H9 (cell line): ENCODE measurements at places on chromosomes 12 and 14.

DNA sequence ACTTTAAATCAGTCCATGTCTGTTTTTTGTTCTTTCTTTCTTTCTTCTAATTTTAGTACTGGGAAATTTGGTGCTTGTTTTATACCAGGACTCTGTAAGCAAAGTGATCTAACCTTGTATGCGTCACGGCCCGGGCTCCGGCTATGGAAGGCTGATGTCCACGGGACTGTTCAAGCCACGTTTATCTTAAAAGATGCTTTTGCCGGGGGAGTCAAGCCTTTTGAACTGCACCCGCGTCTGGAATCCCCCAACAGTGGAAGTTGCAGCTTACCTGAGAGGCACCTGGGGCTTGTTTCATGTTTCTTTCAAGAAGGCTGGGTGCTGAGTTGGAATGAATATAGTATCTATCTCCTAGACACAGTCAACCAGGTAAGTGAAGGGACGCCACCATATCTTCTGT is 62.2 kb downstream of the TECPR2 start:
- DNase-seq, result peak; percentile 8

DNA sequence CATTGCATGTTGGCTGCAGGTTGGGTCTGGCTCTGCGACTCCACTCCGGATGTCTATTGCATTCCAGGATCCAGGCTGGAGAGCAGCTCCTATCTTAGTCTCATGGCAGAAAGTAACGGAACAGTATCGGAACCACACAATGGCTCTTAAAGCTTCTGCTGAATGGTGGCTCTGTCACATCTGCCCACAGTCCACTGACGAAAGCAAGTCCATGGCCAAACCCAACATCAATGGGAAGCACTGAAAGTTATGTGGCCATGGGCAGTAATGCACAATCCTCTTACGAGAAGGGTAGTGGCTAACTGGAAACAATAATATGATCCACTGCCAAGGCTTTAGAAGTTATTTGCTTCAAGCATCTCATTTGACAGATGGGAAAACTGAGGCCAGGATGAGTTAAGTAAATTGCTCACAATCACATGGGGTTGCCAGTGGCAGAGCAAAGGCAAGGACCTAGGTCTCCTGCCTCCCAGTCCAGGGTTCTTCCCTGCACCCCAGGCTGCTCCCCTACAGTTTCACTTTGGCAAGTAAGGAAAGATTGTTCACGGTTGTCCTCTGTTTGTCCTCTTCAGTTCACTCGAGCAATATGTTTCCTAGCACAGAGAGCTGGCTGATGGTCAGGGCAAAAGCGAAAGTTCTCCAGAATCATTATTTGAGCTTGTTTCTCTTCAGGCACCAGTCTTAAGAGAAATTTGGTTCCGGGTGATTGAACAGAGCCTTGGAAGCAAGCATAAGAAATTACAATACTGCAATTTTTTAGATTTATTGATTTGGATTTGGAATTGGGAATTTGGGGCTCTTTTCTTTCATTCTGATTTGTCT is 54.2 kb downstream of the CKAP4 start:
- no peak for DNase-seq

DNA sequence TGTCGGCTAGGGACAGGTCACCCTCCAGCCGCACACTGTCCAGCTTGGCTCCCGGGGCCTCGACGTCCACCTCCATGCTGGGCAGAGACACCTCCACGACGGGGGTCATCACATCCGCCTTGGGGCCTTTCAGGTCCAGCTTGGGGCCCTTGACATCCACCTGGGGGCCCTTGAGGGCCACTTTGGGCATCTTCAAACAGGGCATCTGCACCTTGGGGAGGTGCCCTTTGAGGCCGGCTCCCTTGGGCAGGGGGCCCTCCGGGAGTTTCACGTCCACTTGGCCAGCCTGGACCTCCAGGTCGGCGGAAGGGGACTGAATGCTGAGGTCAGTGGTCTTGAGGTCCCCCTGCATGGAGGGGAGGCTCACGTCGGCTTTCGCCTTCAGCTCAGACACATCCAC is 17.9 kb downstream of the PLD4 start:
- DNase-seq, result no peak

- DNase-seq, result no peak
Measured at GRCh38 chr12:101876322-101876860, 989 bp upstream of the DRAM1 start.

DNA sequence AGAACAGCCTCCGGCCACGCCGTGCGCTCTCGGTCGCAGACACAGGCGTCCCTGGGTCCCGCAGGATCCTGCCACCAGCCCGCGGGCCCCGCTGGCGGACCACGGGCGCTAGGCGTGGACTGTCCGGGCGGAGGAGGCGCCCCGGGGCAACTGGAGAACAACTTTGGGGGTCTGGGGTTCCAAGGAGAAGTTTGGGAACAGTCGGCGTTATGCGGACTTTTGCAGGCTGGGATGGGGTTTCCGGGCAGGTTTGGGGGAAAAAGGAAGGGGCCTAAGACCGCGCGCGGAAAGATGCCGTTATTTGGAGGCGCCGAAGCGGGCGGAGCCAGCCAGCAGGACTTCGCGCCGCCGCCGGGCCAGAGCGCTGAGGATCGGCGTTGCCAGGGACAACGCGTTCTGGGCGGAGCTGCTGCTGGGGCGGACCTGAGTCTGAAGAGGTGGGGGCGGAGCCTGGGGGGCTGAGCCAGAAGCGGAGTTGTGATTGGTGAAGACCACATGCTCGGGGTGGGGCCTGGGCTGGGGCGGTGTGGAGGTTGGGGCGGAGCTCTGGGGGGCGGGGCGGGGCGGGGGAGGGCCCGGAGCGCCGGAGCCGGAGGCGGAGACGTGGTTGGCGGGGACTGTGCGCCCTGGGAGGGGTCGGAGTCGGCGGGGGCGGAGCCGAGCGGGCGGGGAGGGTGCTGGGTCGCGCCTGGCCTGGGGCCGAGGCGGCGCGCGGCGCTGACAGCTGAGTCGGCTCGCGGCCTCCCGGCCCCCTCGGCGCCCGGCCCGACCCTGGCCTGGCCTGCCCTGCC is at the start of gene CYP46A1:
CYP46A1 (plus strand) TSS at position 680 of the 791 bp plus-strand sequence. CDS start 120 bp downstream, outside the sequence.
- peak; percentile 99 for DNase-seq

DNA sequence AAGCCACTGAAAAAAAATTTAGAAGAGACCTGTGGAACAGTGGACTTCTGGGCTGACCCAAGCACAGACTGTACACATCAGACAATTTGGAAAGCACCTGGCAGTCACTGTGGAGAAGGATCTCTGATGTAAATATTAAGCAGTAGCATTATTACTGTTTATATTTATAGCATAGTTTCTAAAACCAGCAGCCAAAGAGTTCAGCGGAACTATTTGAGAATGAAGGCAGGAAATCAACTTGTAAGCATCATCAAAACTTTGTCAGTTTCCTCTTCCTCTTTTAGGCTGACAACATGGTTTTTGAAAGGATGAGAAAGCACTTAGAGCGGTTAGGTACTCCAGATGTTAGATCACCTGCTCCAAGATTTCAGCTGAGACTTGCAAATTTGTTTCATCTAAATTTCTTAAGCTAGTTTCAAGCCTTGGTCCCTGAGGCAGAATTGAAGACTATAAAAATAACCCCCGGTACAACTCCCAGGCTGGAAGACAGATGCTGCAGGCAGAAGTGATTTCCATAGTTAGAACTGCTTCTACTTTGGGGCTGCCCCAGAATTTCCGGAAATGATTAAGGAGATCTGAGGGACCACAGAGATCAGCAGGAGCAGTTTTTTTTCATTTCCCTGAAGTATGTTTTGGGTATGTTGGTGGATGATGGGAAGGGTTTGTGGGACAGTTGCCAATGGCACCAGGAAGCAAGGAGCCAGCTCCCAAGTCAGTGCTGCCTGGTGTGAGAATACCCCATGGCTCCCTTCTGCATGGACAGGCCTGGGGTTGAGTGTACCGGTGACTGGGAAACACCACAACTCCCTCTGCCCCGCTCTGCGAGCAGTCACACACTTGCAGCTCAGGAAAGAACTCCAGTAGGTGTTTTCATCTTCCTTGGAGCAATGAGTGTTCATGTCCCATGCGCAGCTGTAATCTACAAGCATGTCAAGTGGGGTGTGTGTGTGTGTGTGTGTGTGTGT is 354.5 kb downstream of the NUAK1 start:
- no peak for DNase-seq

DNA sequence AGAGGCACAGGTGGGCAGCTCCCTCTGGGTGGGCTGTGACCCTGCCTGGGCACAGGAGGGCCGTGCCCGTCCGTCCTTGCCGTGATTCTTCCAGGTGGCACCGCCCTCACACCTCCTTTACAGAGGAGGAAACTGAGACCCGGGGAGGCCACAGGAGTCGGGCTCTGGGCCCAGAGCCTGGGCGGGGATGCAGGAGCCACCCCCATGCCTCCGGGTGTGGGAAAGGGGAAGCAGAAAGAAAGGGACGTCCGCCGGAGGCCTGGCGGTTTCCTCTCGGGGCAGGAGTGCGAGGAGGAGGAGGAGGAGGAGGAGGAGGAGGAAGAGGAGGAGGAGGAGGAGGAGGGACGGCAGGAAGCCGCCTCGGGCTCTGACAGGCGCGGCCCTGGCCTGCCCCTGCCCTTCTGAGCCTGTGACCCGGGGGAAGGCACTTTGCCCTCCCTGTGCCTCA is 23.0 kb downstream of the SH2B3 start:
- no peak for DNase-seq

GRCh38 chr14:79464468-79464867 is 746.8 kb downstream of the DIO2 start:
- DNase-seq, result no peak

DNA sequence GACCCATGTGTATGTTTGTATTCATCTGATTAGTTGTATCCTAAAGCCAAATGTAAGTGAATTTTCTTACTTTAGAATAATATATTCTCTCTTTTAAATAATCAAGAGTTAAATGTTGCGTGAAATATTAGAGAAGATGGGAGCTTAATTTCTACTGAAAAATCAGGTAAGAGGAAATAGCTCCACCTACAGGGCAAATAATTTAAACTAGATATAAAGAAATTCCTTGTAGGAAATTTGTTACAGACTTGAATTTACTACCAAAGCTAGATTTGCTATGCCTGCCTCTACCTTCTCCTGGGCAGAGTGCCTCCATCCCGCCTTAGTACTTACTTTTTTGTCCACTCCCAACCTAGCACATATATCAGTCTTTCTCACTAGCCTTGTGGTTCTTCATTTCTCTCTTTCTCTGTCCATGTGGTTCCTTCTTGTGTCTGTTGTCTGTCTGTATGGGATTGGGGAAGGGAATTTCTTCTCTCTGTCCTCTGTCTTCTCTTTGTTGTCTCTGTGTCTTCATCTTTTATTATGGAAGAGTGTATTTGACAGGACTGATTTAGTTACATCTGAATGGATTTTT is 44.7 kb downstream of the PALS1 start:
- no peak for DNase-seq

- DNase-seq, result no peak
Measured at GRCh38 chr12:57181072-57181471, 33.7 kb upstream of the LRP1-AS start.
